ENCODE measurements at places on chromosomes 3 and 15.

DNA sequence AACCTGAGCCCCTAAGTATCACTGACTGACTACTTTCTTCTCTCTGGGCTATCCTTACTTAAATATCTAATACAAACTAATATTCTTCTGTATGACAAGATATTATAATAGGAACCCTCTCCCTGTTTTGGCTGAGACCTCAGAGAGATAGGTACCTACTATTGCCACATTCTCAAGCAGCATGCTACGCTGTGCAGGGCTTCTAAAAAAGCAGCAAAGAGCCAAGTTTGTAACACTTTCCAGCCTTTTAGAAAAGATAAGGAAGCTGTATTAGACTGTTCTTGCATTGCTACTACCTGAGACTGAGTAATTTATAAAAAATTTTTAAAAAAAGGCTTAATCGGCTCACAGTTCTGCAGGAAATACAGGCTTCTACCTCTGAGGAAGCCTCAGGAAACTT lies 126.8 kb upstream of the ABI3BP start:
- DNase-seq, result no peak

- peak; percentile 77 for DNase-seq
Observed at GRCh38 chr3:127206611-127207516, 13.9 kb downstream of the PRR23E start.

DNA sequence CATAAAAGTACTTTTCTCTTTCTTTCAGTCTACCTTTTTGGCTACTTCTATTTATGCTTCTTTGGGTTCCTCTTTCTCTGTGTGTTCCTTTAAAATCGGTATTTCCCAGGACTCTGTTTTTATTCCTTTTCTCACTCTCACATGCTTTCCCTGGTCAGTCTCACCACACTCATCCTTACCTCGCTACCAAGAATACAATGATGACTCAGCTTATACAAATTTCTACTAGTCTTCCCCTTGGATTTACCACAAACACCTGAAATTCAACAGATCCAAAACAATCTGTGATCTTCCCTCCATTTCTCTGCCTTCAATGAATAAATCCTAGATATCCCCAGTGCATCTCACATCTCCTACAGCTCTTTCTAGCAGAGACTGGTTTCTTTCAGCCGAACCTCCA lies 52.9 kb downstream of the TUBGCP4 start:
- DNase-seq, result no peak

GRCh38 chr15:54803134-54803808 lies 393.5 kb downstream of the RSL24D1 start:
- DNase-seq, result no peak

GRCh38 chr3:108222853-108223565 lies 785 bp upstream of the IFT57 start:
- DNase-seq, result no peak

- DNase-seq, result no peak
Observed at GRCh38 chr3:40972350-40972749, 227.0 kb upstream of the CTNNB1 start.

Data from esophagus muscularis mucosa (tissue), 4 donors.